ENCODE measurements at places on chromosomes 5 and 9.

DNA sequence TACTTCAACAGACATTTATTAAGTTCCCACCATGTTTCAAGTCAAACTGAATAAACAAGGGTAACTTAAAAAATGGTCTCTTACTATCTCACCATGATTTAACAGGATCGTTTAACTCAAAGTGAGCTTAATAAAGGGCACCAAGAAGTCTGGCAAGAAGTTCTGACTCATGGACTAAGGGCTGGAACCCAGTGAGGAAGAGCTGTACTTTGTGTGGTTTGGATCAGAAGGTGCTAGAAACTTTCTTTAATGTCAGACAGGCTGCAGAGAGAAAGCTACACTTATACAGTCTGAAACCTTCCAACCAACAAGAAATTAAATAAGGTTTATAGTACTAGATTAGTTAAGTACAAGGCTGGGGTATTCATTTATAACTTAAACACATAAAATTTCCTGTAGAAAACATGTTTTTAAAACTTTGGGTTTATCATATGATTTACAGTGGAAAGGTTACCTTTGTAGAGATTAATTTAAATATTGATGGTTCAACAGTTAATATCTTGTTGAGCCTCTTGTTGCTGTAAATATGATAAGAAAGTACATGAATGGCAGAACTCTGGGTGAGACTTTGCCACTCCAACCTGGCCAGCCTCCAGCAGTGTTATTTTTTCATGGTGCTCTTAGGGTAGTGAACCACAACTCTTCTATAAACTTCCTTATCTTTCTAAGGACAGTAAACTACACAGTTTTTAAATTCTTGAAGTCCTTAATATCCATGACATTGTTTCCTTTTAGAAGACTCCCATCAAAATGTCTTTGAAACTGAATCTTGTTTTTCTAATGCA is 162.8 kb downstream of the MAN2A1 start:
- DNase-seq, result no peak

GRCh38 chr5:45098483-45098882 is 289.7 kb downstream of the MRPS30 start:
- DNase-seq, result no peak

DNA sequence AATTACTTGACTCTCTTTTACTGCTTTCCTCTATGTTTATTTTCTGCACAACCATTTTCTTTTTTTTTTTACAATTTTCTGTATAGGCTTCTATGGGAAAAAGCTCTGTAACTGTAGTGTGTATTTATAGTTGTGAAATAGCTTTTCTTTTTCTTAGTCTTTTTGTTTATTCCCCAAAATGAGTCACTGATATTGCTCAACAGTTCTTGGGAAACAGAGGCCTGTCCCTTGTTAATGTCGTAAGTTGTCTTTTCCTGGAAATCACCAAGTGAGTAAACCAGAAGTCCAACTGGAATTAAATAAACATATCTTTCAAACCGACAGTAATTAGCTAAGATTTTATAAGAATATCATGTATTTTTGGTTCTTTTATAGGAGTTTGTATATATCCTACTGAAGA is 325.1 kb upstream of the PRR16 start:
- DNase-seq, result no peak

GRCh38 chr9:79501546-79501945 is 70.2 kb upstream of the TLE4 start:
- DNase-seq, result no peak

GRCh38 chr5:75964008-75964407 is 119.2 kb upstream of the SV2C start:
- DNase-seq, result no peak

DNA sequence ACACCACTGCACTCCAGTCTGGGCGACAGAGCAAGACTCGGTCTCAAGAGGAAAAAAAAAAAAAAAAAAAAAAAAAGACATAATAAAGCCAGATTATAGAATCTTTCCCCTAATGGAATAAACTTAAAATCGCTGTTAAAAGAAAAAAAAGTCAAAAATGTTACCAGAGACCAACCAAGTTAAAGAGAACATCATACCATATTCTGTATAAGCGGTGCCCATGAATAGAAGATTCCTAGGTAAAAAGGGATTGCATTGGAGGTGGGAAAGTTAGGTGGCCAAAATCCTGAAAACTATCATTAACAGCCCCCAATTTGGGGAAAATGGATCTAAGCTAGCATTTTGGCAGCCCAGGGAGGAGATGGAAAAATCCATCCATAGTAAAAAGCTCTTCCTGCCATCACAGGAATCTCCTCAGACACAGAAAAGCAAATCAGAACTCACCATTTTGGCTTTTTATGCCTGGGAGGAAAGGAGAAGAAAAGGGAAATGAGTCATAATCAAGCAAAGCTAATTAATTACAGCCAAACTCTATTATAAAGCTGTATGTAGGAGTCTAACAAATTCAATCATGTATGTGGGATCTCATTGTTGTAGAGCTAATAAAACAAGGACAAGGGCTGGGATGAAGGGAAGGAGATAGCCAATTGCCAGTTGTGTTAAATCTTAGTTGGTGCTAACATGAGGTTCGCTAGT is 363.8 kb downstream of the ARL15 start:
- DNase-seq, result no peak

DNA sequence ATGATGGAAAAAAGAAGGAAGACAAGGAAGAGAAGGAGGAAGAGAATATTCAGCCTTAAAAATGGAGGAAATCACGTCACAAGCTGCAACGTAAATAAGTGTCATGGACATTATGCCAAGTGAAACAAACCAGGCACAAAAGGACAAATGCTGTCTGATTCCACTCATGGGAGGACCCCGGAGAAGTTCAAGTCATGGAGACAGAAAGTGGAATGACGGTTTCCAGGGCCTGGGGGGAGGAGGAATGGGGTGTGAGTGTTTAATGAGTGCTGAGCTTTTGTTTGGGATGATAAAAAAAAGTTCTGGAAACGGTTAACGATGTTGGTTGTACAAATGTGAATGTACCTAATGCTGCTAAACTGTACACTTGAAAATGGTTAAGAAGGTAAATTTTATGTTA is 439.5 kb downstream of the GADD45G start:
- no peak for DNase-seq

GRCh38 chr5:179530069-179530998 is 20.0 kb upstream of the RUFY1 start:
- DNase-seq, result peak; percentile 2

All from nucleus accumbens (tissue), 56 donors.